Pons (tissue), 1 donor: ENCODE measurements at places on chromosomes 16 and 17.

GRCh38 chr16:73714976-73715375, 581.6 kb upstream of the PSMD7 start:
- DNase-seq: no peak

DNA sequence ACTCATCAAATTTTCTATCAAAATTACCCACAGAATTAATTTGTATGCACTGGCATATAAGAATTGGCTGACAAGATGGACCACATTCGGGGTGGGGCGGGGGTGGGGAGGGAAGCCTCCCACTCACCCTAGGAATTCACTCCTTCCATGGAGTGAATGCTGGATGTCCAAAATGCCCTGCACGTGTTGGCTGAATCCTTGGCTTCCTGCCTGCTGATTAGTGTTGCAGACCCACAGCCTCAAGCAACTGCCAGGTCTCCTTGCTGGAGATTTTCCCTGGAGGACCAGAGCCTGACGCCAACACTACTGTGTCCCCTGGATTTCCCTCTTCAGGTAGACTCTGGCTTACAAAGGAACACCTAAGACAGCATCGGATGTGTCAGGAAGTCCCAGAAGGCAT, 575.7 kb upstream of the CDH11 start:
- no peak for DNase-seq

DNA sequence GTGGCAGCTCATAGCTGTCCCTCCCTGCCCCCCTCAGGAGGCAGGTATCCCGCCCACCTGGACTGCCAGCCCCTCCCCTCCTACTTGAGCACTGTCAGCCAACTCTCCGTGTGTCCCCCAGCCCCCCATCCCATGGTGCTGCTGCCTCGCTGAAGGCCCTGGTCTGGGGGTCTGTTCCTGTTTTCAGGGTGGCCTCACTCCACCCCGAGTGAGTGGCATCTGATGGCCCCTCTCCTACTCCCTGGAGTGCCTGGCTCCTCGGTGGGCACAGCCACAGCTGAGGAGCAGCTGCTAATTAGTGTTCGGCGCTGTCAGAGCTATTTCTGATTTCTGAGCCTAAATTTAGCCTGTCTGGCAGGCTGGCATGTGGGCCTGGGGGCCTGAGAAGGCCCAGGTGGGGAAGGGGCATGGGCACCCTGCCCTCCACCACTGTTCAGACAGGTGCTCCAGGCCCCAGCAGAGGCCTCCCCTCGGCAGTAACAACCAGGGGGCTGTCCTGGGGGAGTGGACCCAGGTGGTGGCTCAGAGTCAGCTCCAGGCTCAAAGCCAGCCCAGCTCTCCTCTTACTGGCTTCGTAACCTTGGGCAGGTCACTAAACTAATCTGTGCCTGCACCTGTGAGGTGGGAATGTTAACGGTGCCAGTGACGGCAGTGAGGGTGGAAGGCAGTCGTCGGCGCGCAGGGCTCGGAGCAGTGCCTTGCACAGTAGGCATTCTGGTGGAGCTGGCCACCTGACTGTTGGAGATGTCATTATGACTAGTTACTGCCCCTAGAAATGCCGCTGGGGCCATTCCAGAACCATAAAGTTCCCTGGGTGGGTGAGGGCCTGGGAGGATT, 6.5 kb downstream of the FMNL1 start:
- no peak for DNase-seq

- DNase-seq: peak; percentile 31
Observed at GRCh38 chr17:49316258-49316570, 45.8 kb downstream of the ZNF652 start.

- DNase-seq: no peak
Observed at GRCh38 chr16:27085182-27085581, 18.5 kb downstream of the C16orf82 start.
